ENCODE measurements at places on chromosomes 11 and 22. TPM values are rescaled to one million over a fixed set of nuclear protein-coding genes. Genes with fewer than 3 reads are reported as not detected.

- peak overlapping the region; percentile 3 for H3K4me3 ChIP-seq
- peaks cover 35% of the 10 kb centered on the region for H3K4me1 ChIP-seq
- H3K36me3 ChIP-seq, result peaks cover 52% of the 10 kb centered on the region
- DNase-seq, result no peak
- no peaks in the 10 kb centered on the region for H3K27me3 ChIP-seq
Observed at GRCh38 chr22:41541484-41541883, 2.8 kb downstream of the POLR3H start.

Gene CARD10
- total RNA-seq, result 49.2 TPM

DNA sequence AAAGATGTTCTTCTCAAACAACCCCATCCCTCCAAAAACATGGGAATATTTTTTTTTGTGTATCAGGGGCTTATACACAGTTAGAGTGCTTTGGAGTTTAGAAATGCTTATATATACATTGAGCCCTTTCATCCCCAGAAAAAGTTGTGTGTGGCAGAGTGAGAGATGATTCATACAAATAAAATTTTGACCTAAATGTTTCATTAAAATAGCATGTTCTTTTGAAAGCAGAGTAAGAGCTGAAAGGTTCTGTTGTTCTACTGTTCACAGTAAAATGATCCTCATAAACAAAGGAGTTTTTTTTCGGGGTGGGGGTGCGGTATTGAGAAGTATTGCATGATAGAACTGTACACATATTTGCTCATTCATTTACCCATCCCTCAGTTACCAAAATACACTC lies 512.4 kb downstream of the DLG2 start:
- no peak overlapping the region for H3K4me3 ChIP-seq
- peak; percentile 2 for DNase-seq
- H3K27ac ChIP-seq, result no peak overlapping the region
- H3K27me3 ChIP-seq, result no peaks in the 10 kb centered on the region

Gene MEI1
- 0.68 TPM for total RNA-seq

DNA sequence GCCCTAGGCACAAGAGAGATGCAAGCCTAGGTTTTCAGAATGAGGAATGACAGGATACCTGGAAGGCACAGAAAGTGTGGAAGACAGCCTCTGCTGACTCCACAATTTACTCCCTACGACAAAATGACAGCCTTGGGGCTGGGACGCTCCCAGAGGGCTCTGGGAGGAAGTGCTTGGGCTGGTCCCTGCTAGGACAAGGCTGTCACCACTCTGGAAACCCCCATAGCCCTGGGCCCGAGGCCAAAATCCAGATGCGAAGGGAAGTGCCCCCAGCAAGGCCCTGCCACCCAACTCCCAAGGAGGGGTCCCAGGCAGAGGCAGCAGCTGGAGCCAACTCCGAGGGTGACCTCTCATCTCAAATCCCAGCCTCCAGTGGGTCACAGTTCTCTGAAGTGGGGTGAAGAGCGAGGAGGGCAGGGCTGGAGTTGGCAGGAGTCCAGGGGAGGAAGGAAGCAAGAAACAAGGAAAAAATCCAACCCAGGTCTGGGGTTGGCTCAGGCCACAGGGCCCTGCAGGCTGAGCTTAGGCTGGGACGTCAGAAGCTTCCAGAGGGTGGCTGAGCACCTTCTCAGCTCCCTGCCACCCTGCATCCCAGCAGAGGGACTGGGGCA lies 6.3 kb upstream of the CDC42EP2 start:
- H3K27me3 ChIP-seq, result no peaks in the 10 kb centered on the region
- peak overlapping the region; percentile 11 for H3K27ac ChIP-seq
- peaks cover 41% of the 10 kb centered on the region for H3K36me3 ChIP-seq
- H3K4me3 ChIP-seq, result no peak overlapping the region
- DNase-seq, result peak; percentile 76
- peaks cover 44% of the 10 kb centered on the region for H3K4me1 ChIP-seq

DNA sequence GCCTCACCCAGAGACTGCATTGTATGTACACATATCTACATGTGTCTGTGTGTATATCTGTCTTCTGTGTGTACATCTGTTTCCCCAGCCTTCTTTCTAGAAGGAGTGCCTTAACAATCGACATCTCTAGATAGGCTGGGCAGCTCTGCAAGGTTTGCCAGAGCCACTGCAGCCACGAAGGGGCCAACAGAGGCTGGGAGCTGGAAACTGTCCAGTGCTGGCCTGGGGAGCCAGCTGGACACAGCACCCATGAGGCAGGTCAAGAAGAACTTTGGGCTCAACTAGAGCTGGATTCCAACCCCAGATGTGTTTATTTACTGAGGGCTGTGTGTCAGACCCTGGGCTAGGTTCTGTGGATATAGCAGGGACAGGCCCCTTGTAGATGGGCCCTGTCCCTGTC lies 3.3 kb downstream of the SGSM1 start:
- no peaks in the 10 kb centered on the region for H3K36me3 ChIP-seq
- H3K4me1 ChIP-seq, result no peaks in the 10 kb centered on the region
- H3K27ac ChIP-seq, result no peak overlapping the region
- H3K4me3 ChIP-seq, result no peak overlapping the region
- peaks cover 76% of the 10 kb centered on the region for H3K27me3 ChIP-seq

DNA sequence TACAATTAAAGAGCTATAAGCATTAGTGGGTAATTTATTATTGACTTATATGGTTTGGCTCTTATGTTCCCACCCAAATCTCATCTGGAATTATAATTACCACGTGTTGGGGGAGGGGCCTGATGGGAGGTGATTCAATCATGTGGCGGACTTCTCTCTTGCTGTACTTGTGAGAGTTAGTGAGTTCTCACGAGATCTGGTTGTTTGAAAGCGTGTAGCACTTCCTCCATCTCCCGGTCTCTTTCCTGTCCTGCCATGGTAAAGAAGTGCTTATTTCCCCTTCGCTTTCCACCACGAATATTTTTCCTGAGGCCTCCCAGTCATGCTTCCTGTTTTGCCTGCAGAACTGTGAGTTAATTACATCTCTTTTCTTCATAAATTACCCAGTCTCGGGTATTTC lies 28.1 kb upstream of the CHORDC1 start:
- no peaks in the 10 kb centered on the region for H3K27me3 ChIP-seq
- no peak for DNase-seq
- H3K36me3 ChIP-seq, result no peaks in the 10 kb centered on the region
- H3K27ac ChIP-seq, result no peak overlapping the region

Gene FOLH1
- total RNA-seq, result 0.81 TPM

Gene FGF4
- not detected for total RNA-seq

GRCh38 chr22:37167176-37167980 lies 17.7 kb upstream of the IL2RB start:
- DNase-seq, result no peak
- no peak overlapping the region for H3K27ac ChIP-seq
- H3K4me1 ChIP-seq, result peaks cover 20% of the 10 kb centered on the region
- no peak overlapping the region for H3K4me3 ChIP-seq
- no peaks in the 10 kb centered on the region for H3K36me3 ChIP-seq
- H3K27me3 ChIP-seq, result peaks cover 46% of the 10 kb centered on the region

DNA sequence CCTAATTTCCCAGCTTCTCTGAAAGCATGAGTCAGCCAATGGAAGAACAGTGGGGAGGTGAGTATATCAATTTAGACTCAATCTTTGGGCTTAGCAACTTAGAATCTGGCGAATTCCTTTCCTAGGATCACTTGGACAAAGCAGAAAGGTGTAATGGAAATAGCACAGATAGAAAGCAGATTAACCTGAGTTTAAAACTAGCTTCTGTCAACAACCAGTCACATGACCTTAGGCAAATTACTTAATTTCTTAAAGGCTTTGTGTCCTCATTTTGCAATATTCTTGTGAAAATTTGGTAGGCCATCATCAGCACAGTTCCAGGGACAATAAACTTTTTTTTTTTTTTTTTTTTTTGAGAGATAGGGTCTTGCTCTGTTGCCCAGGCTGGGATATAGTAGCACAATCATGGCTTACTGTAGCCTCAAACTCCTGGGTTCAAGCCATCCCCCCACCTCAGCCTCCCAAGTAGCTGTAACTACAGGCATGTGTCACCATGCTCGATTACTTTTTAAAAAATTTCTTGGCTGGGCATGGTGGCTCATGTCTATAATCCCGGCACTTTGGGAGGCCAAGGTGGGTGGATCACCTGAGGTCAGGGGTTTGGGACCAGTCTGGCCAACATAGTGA lies 40.8 kb upstream of the PCF11 start:
- H3K27ac ChIP-seq, result no peak overlapping the region
- H3K36me3 ChIP-seq, result no peaks in the 10 kb centered on the region
- no peaks in the 10 kb centered on the region for H3K27me3 ChIP-seq
- no peaks in the 10 kb centered on the region for H3K4me1 ChIP-seq
- H3K4me3 ChIP-seq, result no peak overlapping the region
- no peak for DNase-seq

DNA sequence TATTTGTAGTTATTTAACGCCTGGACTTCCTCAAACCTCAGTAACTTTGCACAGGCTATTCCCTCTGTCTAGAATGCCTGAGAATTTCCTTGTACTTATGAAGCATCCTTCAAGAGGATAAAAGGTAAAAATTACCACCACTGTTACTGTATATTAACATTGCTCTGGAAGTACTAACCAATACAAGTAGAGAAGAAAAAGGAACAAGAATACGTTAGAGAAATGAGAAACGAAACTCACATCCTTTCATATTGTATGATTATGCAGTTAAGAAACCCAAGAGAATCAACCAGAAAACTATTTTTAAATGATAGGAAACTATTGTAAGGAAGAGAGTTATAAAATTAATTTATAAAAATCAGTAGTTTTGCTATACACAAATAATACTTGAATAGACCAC lies 48.2 kb upstream of the OR5P2 start:
- DNase-seq, result no peak
- H3K4me3 ChIP-seq, result no peak overlapping the region
- no peaks in the 10 kb centered on the region for H3K4me1 ChIP-seq
- H3K27me3 ChIP-seq, result peaks cover 28% of the 10 kb centered on the region
- no peaks in the 10 kb centered on the region for H3K36me3 ChIP-seq
- H3K27ac ChIP-seq, result no peak overlapping the region

Gene ME3
- 14.2 TPM for total RNA-seq

- H3K36me3 ChIP-seq, result no peaks in the 10 kb centered on the region
- H3K27ac ChIP-seq, result no peak overlapping the region
- peaks cover 24% of the 10 kb centered on the region for H3K27me3 ChIP-seq
- DNase-seq, result no peak
- no peak overlapping the region for H3K4me3 ChIP-seq
Observed at GRCh38 chr11:7160814-7161489, 72.2 kb downstream of the RBMXL2 start.

DNA sequence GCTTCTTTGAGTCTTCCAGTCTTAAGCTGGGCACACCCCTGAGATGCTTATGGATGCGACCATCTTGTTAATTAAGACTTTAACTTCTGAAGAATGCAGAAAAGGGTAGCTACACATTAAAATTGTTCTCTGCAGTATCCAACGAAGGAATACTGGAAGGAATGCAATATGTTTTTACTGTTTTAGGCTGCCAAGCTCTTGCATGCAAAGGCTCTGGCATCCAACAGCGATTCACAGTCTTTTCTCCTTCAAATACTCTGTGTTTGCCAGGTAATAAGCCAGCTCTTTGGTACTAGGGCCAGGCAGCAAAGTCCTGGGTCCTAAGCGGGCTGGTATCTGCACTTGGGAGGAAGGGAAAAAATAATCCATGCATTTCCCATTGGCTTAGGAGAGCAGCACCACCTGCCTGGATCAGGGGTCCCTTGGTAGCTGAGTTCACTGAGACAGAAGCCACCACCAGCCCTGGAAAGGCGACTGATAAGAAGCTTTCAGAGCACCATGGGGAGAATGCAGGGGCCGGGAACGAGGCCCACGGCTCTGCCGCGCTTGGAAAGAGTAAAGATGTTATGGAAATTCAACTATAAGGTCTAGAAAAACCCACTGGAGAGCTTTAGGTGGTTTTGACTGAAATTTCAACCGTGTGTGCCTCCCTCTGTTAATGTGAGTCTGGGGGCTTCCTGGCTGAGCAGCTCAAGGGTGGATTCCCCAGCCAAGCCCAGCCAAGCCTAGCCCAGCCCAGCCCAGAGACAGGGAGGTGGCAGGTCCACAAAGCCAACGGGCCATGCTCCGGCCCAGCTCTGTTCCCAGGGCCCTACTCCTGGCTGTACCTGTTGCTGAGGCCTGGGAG lies 67.0 kb upstream of the CCND1 start:
- no peak for DNase-seq
- H3K4me1 ChIP-seq, result no peaks in the 10 kb centered on the region
- H3K36me3 ChIP-seq, result no peaks in the 10 kb centered on the region

Gene TSGA10IP
- not detected for total RNA-seq

DNA sequence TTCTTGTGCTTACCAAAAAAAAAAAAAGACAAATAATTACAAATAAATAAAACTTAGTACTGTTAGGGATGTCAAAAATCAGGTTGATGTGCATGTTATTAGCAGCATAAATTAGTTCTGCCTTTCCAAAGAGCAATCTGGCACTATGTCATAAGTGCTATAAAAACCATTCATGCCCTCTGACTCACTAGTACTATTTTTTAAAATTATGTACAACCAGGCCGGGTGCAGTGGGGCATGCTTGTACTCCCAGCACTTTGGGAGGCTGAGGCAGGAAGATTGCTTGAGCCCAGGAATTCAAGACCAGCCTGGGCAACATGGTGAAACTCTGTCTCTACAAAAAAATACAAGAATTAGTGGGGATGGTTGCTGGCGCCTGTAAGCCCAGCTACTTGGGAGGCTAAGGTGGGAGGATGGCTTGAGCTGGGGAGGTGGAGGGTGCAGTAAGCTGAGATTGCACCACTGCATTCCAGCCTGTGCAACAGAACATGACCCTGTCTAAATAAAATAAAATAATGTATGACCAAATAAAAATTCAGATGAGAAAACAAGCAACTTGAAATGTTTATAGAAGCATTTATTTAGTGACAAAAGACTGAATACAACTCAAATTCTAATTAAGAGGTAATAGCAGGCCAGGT lies 25.3 kb downstream of the UEVLD start:
- peaks cover 14% of the 10 kb centered on the region for H3K36me3 ChIP-seq
- H3K27me3 ChIP-seq, result no peaks in the 10 kb centered on the region
- no peak for DNase-seq
- no peak overlapping the region for H3K4me3 ChIP-seq
- no peak overlapping the region for H3K27ac ChIP-seq

- H3K27me3 ChIP-seq, result no peaks in the 10 kb centered on the region
- peak; percentile 37 for DNase-seq
- H3K4me3 ChIP-seq, result no peak overlapping the region
- peaks cover 29% of the 10 kb centered on the region for H3K4me1 ChIP-seq
- H3K36me3 ChIP-seq, result no peaks in the 10 kb centered on the region
Observed at GRCh38 chr11:122863704-122864326, 18.7 kb upstream of the JHY start.

- H3K36me3 ChIP-seq, result no peaks in the 10 kb centered on the region
- peak; percentile 32 for DNase-seq
- H3K27me3 ChIP-seq, result peaks cover 52% of the 10 kb centered on the region
- no peak overlapping the region for H3K27ac ChIP-seq
- no peak overlapping the region for H3K4me3 ChIP-seq
Observed at GRCh38 chr11:43504316-43504950, 145.7 kb downstream of the TTC17 start.

- H3K36me3 ChIP-seq, result no peaks in the 10 kb centered on the region
- no peak overlapping the region for H3K27ac ChIP-seq
- no peak overlapping the region for H3K4me3 ChIP-seq
- peaks cover 61% of the 10 kb centered on the region for H3K27me3 ChIP-seq
Observed at GRCh38 chr22:43749473-43749872, 62.6 kb downstream of the EFCAB6 start.

Gene LRRC55
- total RNA-seq, result not detected

Measured in Calu3 (cell line).